ENCODE measurements at places on chromosomes 7 and 10.
A peak's percentile ranks its signal among the peaks of the same experiment; 100 is the strongest.

- no peak for DNase-seq
These were observed 189.9 kb upstream of the CXCL12 start for GRCh38 chr10:44574596-44575480.

DNA sequence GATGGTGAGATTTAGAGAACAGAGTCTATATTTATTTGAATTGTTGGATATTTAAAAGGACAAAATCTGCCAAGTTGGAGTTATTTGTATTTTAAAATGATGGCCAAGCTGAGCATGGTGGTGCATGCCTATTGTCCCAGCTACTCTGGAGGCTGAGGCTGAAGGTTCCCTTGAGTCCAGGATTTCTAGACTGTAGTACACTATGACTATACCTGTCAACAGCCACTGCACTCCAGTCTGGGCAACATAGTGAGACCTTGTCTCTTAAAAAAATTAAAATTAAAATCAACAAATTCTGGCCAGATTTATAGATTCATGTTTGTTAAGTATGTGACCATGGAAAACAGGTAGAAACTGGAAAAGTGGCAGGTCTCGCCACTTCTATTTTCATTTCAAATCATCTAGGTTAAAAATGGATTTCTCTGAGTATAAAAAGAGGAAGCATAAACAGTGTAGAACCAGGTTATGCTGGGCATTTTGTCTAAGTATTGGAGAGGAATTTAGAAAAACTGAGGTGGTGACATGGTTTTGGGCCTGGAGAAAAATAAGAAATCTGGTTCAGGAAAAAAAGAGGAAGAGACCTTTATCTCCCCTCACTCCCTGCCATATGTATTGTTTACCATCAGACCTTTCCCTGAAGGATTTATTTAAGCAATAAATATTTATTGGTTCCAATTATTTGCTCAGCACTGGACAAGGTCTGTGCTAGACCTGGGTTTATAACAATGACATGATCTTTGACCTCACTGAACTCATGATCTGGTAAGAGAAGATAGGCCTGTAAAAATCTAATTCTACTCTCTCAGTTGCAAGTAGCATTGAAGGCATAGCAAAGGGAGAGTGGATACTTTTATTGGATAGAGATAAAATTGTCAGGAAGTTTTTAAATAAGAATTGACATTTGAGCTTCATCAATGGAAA is 134.2 kb downstream of the TSPAN12 start:
- no peak for DNase-seq

GRCh38 chr7:126727930-126728391 is 524.8 kb downstream of the GRM8 start:
- DNase-seq = peak; percentile 30

- no peak for DNase-seq
These were observed 30.6 kb downstream of the TSPAN14 start for GRCh38 chr10:80484676-80485075.

GRCh38 chr7:157418204-157419034 is 81.6 kb downstream of the DNAJB6 start:
- DNase-seq = no peak

DNA sequence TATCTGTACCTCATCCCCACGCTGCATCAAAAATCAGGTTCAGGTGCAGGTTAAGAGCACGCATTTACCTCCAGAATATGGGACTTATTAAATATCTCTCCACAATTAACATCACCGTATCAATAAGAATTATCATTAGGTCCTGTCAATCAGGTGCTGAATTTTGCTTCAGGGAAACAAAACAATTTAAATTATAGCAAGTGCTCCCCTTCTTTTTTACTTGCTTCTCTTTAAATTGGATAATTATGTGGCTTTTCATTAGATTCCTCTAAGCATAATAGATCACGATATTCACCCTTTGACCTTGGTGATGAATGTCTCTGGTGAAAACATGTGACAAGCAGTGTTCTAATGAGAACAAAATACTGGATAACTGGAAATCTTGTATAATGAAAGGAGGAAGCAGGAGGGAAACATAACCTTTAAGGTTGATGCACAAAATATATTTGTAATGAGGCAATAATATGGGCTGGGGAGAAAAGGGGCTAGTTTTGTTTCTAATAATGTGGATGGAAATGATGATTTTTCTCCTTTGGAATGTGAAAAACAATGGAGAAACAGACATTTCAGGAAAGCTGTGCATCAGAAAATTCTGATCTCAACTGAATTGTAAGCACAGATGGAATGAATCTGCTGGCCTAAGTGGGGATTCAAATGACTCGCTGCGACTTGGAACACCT is 166.9 kb downstream of the SNX10 start:
- DNase-seq = no peak

Data from KBM-7 (cell line).